Neural crest cell (in vitro differentiated cells): ENCODE measurements at places on chromosomes 16 and 17.

DNA sequence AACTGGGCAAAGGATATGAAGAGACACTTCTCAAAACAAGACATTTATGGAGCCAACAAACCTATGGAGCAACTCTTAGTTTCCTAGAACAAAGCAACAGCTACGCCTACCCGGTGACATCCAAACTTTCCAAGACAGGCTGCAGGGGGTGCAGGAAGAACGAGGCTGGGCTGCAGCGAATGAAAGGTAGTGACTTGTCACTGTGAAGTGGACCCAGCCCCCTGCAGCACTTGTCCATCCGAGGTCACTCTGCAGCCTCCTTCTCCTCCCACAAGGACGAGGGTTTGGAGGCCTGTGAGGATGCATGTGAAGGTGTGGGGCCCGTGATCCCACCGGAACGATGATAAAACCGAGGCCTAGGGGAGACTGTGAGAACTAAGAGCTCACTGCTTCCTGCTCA is 192.6 kb upstream of the RPL38 start:
- no peak for DNase-seq

DNA sequence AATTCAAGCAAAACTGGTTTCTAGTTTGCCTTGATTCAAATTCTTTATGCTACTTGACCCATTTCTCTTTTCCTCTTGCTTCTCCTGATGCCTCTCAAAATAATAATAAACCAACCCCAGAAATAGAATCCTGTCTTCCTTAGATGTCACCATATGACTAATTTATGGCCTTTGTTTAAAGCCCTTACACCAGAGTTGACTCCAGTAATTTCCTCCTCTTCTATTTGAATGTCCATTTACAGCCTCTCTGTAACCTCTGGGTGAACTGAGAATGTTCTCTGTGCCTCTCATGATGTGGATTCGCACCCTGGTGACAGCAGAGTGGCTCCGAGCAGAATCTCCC is 31.5 kb downstream of the ZFHX3 start:
- DNase-seq: no peak

GRCh38 chr16:82082543-82083244 is 47.6 kb downstream of the HSD17B2 start:
- DNase-seq: no peak

DNA sequence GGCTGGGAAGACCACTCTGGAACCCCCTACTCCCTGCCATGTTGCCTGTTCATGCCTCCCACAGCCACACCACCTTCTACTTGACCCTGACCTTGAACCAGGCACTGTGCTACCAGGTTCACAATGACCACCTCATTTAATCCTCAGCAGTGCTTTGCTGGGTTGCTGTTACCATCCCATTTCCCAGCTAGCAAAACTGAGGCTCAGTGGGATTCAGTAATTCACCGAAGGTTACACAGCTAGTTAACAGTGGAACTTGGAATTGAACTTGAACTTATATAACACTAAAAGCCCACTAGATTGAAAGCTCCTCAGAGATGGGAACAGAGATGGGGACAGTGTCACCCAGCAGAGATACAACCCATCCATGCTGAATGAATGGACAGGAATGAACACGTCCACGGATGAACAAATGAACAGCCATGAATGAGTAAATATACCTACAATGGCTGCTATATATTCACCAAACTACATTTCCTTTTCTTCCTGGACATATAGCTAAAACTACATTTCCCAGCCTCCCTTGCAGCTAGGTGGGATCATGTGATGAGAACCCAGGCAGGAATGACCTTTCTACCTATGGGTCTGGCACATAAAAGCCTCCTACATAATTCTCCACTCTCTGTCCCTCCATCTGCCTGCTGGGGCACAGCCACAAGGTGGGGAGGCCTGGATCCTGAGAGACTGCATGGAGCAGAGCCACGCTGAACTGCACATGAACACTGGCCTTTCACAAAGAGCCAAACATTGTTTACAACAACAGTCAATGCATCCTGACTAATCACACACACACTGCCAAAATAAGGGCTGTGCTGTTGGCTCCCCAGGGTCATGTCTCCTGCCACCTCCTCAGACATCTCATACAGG is 94.8 kb downstream of the RMI2 start:
- no peak for DNase-seq

DNA sequence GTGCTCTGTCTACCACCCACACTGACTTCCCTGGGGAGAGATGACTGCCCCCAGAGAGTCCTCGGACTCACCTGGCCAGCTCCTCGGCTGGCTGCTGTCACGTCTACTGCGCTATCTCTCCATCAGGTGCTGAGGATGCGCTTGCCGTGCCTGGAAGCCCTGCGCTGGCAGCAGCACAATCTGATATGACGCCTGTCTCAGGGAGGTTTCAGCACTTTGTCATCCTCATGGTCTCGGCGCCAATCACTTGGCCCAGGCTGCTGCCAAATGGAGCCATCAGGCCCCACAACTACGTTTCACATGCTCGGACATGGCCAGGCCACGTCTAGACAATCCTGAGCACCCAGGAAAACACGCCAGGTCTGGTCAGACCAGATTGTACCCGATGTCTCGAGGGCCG is 46.7 kb downstream of the FOXL1 start:
- DNase-seq: no peak

DNA sequence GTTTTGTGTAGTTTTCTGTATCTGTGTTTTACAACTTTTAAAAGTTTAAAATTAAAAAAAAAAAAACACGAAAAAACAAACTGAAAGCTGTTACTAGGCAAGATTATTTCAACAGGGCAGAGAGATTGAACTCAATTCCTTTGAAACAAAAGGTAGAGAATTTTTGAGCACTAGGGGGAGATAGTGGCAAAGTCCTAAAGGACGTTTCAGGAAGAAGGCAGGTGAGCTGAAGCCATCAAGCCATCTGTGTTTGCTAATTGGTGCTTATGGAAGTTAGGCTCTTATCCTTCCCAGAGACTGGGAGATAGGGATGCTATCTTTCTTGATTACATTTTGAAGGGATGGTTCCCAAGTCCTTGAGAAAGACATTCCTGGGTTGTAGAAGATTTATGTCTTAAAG is 70.6 kb upstream of the CLEC3A start:
- no peak for DNase-seq

- no peak for DNase-seq
Observed at GRCh38 chr17:72618001-72618509, 474.4 kb downstream of the SLC39A11 start.

- no peak for DNase-seq
Observed at GRCh38 chr16:1862394-1862793, 9.6 kb downstream of the MEIOB start.

- DNase-seq: no peak
Observed at GRCh38 chr17:35683591-35683990, 47.8 kb upstream of the RASL10B start.

- DNase-seq: peak; percentile 30
Observed at GRCh38 chr17:72117535-72118334, 3.1 kb upstream of the SOX9 start.

GRCh38 chr17:81854974-81855774 is 5.2 kb downstream of the P4HB start:
- no peak for DNase-seq

GRCh38 chr17:6048486-6048885 is 21.7 kb upstream of the WSCD1 start:
- DNase-seq: no peak

DNA sequence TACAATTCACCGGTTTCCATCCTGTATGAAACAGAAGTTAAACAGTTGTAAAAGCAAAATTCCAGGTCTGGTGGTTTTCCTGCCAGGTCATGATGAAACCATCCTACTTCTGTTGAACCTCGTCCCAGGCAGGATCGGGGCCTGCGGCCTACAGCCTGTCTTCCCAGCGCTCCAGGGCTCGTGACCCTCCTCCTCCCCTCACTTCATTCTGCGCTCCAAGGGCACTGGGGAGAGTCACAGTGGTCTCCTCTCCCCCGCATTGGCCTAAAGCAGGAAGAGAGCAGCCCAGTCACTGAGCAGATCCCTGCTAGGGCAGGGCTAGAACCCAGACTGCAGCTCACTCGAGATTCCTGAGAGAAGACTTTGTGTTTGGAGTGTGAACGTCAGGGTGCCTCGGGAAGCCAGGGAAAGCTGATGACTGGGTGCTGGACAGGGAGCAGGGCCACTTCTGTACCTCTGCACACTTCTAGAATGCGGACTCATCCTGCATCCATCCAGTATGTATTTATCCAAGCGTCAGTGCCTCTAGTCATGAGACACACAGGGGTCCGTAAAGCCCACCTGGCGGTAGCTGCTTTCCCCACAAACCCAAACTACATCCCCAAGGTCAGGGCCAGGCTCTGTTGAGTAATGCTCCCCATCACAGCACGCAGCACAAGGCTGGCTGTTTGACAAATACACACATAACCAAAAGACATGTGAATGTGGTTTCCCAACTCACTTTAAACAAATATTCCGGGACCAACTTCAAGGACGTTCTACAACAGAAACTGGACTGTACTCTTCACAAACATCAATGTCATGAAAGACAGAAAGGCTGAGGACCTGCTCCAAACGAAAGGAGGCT is 1.7 kb upstream of the ITGAE start:
- DNase-seq: no peak

DNA sequence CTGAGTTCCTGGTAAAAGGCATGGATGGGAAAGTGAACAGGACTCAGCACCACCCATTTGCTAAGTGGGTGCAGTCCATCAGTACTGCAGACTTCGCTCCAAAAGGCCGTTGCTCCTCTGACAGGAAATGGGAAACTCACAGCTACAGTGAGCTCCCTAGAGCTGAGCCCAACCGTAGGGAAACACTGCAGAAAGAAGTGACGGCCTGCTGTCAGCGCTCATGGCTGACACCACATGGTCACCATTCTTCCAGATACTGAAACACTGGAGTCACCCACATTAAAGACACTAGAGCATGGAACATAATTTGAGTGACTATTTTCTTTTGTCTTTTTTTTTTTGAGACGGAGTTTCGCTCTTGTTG is 31.9 kb downstream of the UBE2O start:
- DNase-seq: no peak

- DNase-seq: no peak
Observed at GRCh38 chr17:60960398-60961065, 282.9 kb downstream of the BCAS3 start.

DNA sequence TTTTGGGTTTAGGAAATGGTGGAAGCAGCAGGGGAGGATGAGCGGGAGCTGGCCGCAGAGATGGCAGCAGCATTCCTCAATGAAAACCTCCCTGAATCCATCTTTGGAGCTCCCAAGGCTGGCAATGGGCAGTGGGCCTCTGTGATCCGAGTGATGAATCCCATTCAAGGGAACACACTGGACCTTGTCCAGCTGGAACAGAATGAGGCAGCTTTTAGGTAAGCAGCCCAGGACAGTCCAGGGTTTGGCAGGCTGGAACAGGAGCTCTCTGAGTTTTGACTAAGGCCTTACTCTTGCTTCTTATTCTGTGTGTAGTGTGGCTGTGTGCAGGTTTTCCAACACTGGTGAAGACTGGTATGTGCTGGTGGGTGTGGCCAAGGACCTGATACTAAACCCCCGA is 41.4 kb downstream of the SF3B3 start:
- no peak for DNase-seq

DNA sequence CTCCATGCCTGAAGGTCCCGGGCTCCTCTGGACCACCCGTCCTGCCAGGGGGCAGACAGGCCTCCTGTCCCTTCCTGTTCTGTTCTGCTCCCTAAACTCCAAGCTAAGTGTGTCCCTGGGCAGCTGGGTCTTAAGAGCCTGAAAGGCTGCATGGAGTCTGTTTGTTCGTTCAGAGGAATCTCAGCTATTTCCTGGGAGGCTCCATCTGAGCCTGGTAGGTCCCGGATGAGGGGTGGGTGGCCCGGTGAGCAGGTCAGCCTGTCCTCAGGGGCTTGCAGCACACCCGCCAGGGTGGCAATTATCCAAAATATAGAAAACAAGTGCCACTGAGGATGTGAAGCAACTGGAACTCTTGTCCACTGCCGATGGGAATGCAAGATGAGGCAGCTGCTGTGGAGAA is 12.6 kb downstream of the ACTG1 start:
- DNase-seq: no peak

GRCh38 chr17:32118835-32119234 is 23.5 kb upstream of the RHOT1 start:
- no peak for DNase-seq

GRCh38 chr17:5468075-5468473 is 708 bp downstream of the DHX33 start:
- no peak for DNase-seq

DNA sequence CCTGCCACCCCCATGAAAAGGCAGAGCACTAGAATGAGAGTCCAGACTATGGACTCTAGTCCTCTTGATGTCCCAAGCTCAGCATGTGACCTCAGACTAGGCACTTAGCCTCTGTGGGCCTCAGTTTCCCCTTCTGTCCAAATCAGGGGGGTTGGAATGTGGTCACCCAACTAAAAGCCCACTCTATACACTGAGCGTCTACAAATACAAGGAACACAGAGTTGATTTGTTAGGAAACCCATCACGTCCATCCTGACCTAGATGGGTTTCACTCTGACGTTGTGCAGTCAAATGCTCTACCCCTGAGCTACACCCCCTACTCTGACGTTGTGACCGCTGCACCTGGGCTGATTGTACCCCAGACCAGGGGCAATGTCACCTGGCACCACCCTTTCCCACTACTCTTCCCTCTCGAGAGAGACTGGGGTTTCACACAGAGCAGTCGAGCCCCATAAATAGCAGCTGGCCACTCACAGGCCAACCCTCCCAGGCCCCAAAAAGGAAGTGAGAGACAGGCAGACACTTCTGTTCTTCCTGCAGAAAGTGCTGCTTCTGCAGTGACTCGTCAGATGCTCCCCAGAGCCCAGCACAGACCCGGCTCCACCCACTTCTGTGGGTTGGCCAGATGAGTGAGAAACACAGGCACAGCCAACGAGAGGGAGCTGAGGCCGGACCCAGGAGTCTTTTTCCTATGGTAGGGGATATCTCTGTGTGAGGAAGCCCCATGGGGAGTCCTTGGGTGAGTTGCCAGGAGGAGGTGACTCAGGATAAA is 16.1 kb upstream of the TNFRSF13B start:
- DNase-seq: no peak

DNA sequence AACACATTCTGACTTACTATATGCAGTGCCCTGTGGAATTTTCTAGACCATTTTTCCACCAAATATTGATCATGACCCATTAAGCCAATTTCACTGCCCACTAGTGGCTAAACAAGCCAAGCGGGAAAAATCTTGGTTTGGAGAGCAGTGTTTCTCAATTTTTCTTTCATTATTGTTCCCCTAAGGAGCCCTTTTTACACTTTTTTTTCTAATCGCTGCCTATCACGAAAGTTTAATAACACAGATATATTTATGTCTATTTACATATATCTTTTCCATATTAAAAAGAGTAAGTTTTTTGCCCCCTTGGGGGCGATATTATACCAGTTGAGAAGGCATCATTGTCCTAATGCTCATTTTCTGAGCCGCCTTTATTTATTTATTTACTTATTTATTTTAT is 10.8 kb upstream of the TLCD3B start:
- DNase-seq: no peak
